ENCODE measurements at places on chromosomes 3 and 15. TPM values are rescaled to one million over a fixed set of nuclear protein-coding genes. Genes with fewer than 3 reads are reported as not detected.

DNA sequence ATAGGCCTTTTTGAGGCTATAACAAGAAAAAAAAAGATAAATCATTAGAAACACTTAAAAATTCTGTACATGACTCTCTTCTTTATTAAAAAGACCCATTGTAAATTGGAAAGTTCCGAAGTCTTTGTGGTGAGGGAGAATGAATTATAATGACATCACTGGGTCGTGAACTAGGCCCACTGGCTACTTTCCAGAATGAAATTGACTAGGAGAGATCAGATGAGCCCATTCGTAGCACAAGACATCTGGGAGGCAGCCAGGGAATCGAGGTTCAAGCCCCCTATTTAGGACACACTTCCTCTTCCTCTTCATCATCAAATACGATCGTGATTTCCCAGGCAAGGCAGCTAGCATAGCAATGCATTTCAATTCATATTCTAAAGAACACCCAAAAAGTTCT is 889.8 kb upstream of the NR2F2 start:
- no peak for DNase-seq

DNA sequence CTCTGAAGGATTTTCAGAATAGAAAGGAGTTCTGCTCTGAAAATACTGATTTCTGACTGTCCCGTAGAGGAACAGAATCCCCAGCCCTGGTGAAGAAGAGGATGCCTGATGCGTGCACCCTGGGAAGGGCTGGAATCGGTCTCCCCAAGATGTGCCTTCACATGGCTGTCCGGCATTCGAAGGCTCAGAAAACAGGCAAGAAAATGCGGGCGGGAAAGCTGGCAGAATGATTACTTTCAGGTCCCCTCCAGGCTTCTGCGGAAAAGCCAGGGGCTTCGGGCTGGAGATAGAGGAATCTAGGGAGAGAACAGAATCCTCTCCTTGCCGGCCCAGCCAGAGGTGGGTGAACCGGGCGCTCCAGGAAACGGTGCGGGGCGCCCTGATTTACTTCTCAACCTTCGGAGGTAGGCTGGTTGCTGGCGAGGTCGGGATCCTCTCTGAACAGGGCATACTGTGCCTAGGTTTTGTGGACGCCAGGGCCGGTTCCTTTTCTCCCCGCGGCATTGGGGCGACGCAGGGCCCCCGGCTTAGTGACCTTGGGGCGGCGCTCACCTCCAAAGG is 2.5 kb downstream of the FOXL2NB start:
- no peak for DNase-seq

GRCh38 chr3:72848703-72849081 is 447 bp upstream of the SHQ1 start:
- no peak for DNase-seq

GRCh38 chr3:183807209-183807728 is 18.1 kb downstream of the MAP6D1 start:
- no peak for DNase-seq

DNA sequence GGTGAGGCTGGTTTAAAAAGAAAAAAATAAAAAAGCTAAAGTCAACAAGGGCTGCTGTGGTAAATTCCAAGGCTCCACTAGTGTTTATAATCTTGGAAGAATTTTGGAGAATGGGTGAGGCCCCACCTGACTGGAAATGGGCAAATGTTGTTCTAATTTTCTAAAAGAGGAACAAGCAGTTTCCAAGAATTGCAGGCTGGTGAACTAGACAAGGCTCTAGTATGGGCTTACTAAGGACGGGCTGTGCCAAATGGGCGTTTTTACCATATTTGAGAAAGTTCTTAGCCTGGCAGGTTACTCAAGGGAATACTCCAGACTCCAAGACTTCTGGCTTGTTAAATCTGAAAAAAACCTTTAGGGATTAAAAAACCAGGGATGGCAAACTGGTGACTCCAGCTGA is 67.0 kb upstream of the ABHD2 start:
- no peak for DNase-seq

- no peak for DNase-seq
These were observed 3.0 kb upstream of the LPP start for GRCh38 chr3:188150982-188151381.

DNA sequence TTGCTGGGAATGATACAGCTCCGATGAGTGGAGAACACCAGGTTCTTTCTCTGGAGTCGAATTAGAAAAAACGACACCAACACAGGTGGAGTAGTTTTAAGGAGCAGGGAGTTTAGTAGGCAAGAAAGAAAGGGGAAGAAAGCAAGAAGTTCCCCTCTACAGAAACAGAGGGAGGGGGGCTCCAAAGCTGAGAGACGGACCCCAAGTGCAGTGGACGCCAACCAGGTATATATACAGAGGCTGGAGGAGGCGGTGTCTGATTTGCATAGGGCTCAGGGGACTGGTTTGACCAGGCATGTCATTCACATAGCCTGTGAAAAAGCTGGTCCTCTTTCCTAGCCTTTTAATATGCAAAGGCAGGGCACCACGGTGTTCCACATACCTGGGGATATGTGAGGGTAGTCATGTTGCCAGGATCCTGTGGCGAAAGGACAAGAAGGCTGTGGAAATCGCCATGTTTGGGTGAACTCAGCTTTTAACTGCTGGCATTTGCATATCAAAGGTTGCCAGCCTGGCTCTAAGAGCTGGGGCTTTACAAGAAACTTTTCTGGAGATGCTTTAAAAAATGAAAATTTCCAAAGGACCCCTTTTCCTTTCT is 887.4 kb upstream of the EPHA6 start:
- DNase-seq = no peak

DNA sequence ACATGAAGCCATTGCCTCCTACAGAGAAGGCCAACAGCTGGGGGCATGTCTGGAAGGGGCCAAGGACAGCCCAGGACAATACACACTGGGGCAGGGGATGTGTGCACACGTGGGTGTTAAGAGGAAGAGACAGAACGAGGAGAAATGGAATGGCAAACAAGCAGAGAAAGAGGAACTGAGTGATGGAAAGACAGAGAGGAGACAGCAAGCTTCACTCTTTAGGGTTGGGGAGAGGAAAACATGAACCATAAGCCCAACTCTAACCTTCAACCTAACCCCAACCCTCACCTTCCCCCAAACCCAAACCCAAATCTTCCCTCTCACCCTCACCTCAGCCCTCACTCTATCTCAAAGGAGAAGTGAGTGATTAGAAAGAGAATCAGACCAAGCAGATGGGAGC is 11.9 kb upstream of the PARL start:
- DNase-seq = no peak

DNA sequence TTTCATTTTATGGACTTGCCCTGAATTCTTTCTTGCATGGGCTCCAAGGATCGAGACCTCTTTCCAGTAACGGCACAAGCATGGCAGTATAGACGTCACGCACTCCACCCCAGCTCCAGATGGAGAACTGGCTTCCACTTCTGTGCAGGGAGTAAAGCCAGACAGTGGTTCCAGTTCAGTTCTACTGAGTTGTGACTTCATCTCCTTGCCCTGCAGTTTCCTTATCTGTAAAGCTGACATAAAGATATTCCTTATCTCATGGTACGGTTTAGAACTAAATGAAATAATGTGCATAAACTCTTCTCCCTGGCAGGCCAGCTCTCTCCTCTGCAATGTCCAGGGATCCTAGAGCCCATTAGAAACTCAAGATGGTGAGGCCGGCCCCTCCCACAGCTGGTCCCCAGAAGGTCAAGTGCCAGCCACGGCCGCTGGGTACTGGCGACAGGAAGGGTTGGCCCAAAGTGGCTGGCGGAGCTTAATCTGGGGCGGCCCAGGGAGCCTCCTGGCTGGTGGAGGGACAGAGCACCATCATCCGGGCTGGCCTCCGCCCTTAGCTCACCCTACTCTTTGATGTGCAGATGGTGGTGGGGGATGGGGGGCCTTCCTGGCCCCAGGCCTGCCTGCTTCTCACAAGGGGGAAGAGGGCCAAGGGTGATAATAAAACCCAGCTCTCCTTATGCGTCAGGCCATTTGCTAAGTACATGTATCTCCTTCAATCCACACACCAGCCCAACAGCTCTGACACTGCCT is 7.2 kb downstream of the MESP2 start:
- no peak for DNase-seq

DNA sequence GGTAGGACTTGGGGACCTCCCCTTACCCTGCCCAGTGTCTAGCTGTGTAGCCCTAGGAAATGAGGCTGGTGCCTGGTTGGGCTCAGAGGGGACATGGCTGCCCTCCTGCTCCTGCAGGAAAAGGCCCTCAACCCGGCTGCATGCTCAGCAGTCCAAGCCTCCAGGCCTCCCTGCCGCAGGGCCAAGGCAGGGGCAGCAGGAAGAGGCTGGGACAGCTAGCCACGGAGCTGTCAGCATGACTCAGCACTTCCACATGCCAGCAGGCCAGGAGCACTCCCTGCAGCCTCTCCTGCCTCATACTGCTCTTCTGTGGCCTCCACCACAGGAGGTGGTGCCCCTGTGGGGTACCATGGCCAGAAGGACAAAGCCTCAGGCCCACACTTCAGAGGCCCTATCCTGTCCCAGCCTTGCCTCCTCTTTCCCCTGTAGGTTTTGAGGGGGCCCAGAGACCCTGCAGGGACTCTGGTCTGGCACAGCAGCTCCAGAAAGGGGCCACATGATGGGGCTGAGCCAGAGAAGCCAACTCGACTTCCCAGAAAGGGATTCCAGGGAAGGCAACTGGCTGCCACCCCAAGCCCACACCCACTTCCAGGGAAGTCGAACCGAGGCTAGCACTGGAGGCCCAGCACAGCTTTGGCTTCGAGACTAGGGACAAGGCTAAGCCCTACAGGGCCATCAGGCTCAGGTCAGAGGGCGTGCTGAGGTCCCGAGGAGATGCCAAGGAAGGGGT is 19.5 kb downstream of the TKT start:
- no peak for DNase-seq

DNA sequence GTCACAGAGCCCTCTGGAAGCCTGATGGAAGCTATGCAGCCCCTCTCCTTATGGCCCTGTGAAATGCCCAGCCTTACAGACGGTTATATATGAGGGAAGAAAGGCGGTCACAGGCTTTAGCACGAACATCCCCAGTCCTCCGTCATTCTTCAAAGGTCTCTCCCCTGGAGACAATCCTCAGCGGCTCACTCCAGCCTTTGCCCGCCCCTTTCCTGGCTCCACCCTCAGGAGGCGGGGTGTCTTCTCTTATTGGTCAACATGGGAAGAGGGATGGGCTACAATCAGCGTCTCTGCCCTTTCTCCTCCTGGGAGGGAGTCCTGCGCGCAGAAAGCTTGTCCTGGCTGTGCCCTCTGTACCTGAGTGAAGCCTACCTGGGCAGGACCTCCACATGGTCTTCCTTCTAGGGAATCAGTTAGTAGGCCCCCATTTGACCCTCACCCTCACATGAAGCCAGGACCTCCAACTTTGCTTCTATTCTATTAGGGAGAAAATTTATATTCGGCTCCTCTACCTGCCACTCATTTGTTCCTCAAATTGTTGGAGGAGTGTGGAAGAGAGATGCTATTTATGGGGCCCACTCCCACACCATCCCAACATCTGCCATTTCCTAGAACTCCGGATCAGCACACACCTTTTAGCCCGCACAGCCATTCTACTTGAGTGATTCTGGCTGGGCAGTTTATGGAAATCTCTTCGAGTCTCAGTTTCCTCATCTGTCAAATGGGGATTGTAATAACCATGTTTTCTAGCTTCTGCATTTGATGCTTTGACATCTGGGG is 112.9 kb upstream of the SLC6A11 start:
- peak; percentile 37 for DNase-seq

GRCh38 chr15:96585484-96586386 is 255.2 kb downstream of the NR2F2 start:
- DNase-seq = no peak

DNA sequence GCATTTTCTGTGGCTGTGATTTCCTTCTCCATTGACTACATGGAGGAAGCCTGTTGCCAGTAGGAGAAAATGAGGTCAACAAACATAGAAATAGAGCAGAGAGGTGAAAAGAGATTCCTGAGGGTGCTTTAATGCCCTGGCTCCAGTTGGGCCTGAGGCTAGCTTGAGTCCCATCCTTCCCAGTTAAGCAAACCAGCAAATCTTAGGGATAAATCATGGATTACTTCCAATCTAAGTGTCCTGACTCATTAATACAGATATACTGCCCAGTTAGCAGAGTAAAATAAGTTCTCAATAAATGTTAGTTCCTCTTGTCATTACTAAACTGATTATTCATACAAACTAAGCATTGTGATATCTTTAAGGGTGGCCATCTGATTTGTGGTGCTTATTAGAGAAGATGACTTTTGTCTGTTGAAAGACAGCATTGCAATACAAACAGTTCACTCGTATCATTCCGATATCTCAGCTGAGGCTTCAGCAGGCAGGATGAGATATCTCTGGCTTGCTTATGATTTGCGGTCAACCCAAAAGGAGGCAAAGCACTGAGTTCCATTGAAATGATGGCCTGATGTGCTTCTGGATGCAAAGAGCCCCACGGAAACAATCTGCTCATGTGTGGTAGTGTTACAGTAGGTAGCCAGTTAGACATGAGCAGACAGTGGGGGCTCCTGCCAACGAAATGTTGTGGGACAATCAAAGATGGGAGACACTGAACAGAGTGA is 6.6 kb upstream of the STARD5 start:
- DNase-seq = no peak

DNA sequence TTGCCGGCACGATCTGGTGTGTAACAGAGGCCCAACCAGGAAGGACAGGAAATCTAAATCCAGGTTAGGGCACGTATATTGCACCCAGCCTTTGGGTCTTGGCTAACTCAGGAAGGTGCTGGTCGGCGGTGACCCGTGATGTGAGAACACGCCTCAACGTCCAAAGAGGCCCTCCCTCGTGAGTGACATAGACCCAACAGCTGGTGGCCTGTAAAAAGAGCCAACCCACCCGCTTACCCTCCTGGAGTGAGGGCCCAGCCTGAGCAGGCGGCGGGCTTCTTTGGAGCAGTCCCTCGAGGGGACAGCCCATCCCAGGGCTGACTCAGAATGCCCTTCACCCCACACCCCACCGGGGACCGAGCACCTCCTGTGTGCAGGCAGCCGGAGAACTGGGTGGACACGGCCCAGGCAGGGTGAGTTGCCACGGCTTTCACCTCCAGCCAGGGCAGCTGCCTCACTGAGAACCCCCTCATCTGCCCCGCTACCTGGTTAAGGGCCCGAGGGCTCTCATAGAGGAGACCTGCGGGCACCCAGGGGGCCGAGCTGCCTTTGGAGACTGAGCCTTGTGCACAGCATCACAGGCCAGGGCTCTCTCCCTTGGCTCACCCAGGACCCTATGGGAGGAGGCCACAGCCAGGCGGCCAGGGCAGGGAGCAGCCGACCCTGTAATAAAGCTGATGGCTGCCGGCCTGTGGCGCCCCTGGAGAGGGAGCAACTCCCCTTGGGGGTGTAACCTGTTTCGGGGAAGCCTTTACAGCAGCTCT is 41.8 kb downstream of the ZNF710 start:
- DNase-seq = no peak

The TMC3 gene
- 0.10 TPM for total RNA-seq

The ROPN1 gene
- not detected for total RNA-seq

The FBLN2 gene
- total RNA-seq = 14.1 TPM

The HHATL gene
- not detected for total RNA-seq

Data from progenitor cell of endocrine pancreas (in vitro differentiated cells).